Activated CD8-positive, alpha-beta memory T cell treated with anti-CD3 and anti-CD28 coated beads for 48 hours (primary cell): ENCODE measurements at places on chromosomes 1 and 21.

GRCh38 chr1:201021630-201022492, 1.7 kb downstream of the KIF21B start:
- no peak for DNase-seq

GRCh38 chr1:88311265-88311664, 372.8 kb upstream of the PKN2 start:
- DNase-seq, result no peak

DNA sequence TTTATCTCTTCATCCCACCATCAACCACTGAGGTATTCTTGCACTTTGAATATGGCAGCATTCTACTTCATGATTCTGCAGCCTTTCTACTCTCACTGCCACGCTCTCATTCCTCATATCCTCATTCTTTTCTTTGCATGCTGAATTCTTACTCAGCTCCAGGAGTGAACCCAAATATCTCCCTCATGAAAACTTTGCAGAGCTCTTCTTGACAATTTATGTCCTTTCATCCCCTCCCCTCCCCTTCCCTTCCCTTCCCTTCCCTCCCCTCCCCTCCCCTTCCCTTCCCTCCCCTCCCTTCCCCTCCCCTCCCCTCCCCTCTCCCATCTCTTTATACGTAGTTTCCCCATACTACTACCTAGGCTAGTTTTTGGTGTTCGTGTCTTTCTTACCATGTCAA, 363.9 kb downstream of the RYR2 start:
- DNase-seq, result no peak

GRCh38 chr1:47201179-47201578, 11.3 kb upstream of the PDZK1IP1 start:
- DNase-seq, result no peak

DNA sequence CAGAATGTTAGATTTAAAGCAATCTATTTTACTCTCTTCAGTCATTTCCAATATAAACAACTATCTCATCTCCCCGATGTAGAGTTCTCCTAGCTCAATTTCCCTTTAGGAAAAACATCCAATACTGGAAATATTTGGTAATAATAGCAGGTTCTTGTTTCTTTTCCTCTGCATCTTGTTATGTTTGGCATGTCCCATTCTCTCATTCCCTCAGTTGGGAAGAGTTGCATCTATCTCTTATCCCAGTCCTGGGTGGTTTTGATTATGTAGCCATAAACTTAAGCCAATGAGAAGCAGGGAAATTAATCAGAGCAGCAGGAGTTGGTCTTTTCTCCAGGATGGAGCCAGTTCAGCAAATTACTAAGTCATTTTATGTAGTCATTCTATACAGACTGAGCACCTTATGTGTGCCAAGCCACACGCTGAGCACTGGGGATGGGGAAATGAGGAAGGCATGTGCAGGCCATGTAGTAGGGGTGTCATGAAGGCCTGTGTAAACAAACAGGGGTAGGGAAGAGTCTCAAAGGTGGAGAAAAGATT, 418.2 kb upstream of the NFIA start:
- no peak for DNase-seq

DNA sequence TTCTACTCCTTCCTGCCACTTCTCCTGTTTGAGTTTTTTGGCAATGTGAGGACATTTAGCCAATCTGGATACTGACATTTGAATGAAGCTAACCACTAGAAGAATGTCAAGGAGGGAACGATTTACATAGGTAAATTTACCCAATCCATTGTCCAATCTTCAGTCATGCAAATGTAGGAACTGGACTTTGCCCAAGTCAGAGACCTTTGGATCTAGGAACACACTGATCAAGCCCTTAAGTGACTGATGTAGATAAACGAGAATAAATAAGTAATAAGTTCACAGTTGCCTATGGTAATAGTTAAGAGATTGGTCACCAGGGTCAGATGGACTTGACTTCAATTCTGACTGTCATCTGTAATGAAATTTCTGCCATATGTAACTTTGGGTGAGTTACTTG, 177.6 kb downstream of the FGGY start:
- no peak for DNase-seq

GRCh38 chr1:226939438-226940028, 561 bp upstream of the COQ8A start:
- DNase-seq, result no peak

DNA sequence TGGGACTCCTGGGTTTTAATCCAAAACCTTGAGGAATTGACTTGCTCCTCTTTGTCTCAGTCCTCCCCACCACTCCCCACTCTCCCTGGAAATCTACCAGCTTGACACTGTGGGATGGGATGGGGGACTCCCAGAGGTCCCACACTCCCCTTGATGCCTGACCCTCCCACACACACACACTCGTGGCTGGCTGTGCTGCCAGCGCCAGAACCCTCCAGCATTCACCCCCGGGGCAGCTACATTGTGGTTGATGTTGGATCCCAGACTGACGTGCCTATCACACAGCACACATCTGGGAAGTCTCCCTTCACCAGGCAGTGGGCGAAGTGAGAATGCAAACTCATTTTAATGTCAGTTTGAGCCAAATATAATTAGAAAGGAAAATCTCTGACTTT, 10.0 kb downstream of the KIRREL1 start:
- no peak for DNase-seq

- no peak for DNase-seq
Measured at GRCh38 chr1:160137216-160137862, 14.1 kb upstream of the ATP1A4 start.

GRCh38 chr21:46062471-46063211, 35.3 kb upstream of the COL6A2 start:
- no peak for DNase-seq
